ENCODE measurements at places on chromosomes 3 and 15.

GRCh38 chr3:141804778-141805639 lies 41.8 kb downstream of the GRK7 start:
- H3K4me1 ChIP-seq, result no peaks in the 10 kb centered on the region
- H3K27me3 ChIP-seq, result no peaks in the 10 kb centered on the region
- H3K27ac ChIP-seq, result no peak overlapping the region
- no peaks in the 10 kb centered on the region for H3K36me3 ChIP-seq
- no peak overlapping the region for H3K4me3 ChIP-seq

GRCh38 chr15:80580106-80580505 lies 115.0 kb upstream of the ABHD17C start:
- H3K4me1 ChIP-seq, result peaks cover 2% of the 10 kb centered on the region
- H3K27ac ChIP-seq, result no peak overlapping the region
- no peak overlapping the region for H3K4me3 ChIP-seq
- H3K27me3 ChIP-seq, result peaks cover 10% of the 10 kb centered on the region
- no peak for DNase-seq

GRCh38 chr3:32420126-32421038 lies 28.7 kb downstream of the CMTM7 start:
- no peak for DNase-seq
- peak overlapping the region; percentile 70 for H3K4me3 ChIP-seq
- no peaks in the 10 kb centered on the region for H3K27me3 ChIP-seq
- H3K27ac ChIP-seq, result peak overlapping the region; percentile 83

GRCh38 chr3:195071916-195072820 lies 198.8 kb downstream of the XXYLT1 start:
- H3K4me3 ChIP-seq, result no peak overlapping the region
- H3K27me3 ChIP-seq, result no peaks in the 10 kb centered on the region
- peaks cover 5% of the 10 kb centered on the region for H3K36me3 ChIP-seq
- H3K4me1 ChIP-seq, result no peaks in the 10 kb centered on the region
- H3K27ac ChIP-seq, result no peak overlapping the region

- DNase-seq, result no peak
- peak overlapping the region; percentile 86 for H3K27ac ChIP-seq
- peak overlapping the region; percentile 64 for H3K4me3 ChIP-seq
- H3K4me1 ChIP-seq, result peaks cover 58% of the 10 kb centered on the region
Measured at GRCh38 chr3:30655187-30655812, 48.9 kb downstream of the TGFBR2 start.

- H3K36me3 ChIP-seq, result no peaks in the 10 kb centered on the region
- peaks cover 57% of the 10 kb centered on the region for H3K4me1 ChIP-seq
- no peaks in the 10 kb centered on the region for H3K27me3 ChIP-seq
- DNase-seq, result no peak
- H3K4me3 ChIP-seq, result peak overlapping the region; percentile 35
- H3K27ac ChIP-seq, result no peak overlapping the region
Measured at GRCh38 chr15:69760890-69761568, 308.4 kb downstream of the RPLP1 start.

GRCh38 chr3:100954990-100955389 lies 38.2 kb downstream of the ABI3BP start:
- H3K36me3 ChIP-seq, result no peaks in the 10 kb centered on the region
- no peaks in the 10 kb centered on the region for H3K4me1 ChIP-seq
- no peak for DNase-seq
- no peak overlapping the region for H3K4me3 ChIP-seq
- H3K27ac ChIP-seq, result no peak overlapping the region

GRCh38 chr3:175980486-175981090 lies 1121.5 kb downstream of the NAALADL2 start:
- H3K36me3 ChIP-seq, result no peaks in the 10 kb centered on the region
- no peak overlapping the region for H3K27ac ChIP-seq
- H3K4me1 ChIP-seq, result no peaks in the 10 kb centered on the region
- H3K27me3 ChIP-seq, result no peaks in the 10 kb centered on the region

GRCh38 chr15:22811640-22812039 lies 25.2 kb downstream of the NIPA1 start:
- H3K4me3 ChIP-seq, result no peak overlapping the region
- DNase-seq, result no peak
- H3K27me3 ChIP-seq, result no peaks in the 10 kb centered on the region
- H3K4me1 ChIP-seq, result peaks cover 5% of the 10 kb centered on the region
- H3K27ac ChIP-seq, result no peak overlapping the region

GRCh38 chr3:163891771-163892170 lies 1186.5 kb downstream of the SI start:
- H3K4me3 ChIP-seq, result no peak overlapping the region
- no peaks in the 10 kb centered on the region for H3K4me1 ChIP-seq
- H3K27me3 ChIP-seq, result no peaks in the 10 kb centered on the region
- no peak for DNase-seq
- no peaks in the 10 kb centered on the region for H3K36me3 ChIP-seq

DNA sequence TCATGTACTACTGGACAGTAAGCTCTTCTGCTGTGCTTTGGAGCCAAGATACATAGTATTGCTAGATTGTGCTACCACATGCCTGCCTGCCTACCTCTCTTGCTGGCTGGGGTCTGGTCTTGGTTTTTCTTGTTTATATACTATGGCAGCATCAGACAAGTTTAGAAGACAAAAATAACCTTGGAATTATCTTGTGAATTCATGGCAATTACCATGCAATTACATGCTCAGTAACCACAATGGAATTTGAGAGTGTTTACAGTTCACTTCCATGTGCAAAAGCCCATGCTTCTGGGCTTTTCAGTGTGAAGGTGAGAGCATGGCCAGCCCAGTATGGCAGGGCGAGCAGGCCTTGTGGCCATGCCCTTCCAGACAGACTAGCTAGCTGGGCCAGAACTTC lies 48.0 kb upstream of the C15orf61 start:
- no peaks in the 10 kb centered on the region for H3K27me3 ChIP-seq
- H3K27ac ChIP-seq, result no peak overlapping the region
- H3K4me1 ChIP-seq, result no peaks in the 10 kb centered on the region
- peaks cover 3% of the 10 kb centered on the region for H3K36me3 ChIP-seq

DNA sequence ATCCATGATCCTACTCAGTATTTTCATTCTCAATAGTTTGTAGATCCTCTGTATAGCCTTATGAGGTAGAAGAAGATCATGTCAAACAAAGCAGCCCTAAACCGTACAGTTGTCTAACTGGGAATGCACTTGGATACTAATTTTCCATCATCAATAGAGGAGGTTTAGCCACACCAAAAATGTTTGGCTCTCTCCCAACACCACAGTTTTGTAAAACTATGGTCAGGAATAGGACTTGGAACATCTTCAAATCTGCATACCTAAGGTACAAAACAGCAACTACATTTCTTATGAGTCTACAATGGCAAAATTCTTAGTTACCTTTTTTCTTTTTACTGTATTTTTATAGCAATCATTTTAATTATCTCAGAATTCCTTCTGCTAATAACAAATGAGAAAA lies 1001.6 kb downstream of the ROBO2 start:
- no peak for DNase-seq
- H3K36me3 ChIP-seq, result no peaks in the 10 kb centered on the region
- no peaks in the 10 kb centered on the region for H3K4me1 ChIP-seq
- no peak overlapping the region for H3K4me3 ChIP-seq
- no peak overlapping the region for H3K27ac ChIP-seq
- H3K27me3 ChIP-seq, result no peaks in the 10 kb centered on the region

Data from memory B cell (primary cell).